ENCODE measurements at places on chromosomes 7 and 10.

- no peak for DNase-seq
Measured at GRCh38 chr7:2146676-2147472, 85.9 kb downstream of the MAD1L1 start.

- DNase-seq = no peak
Measured at GRCh38 chr7:69739931-69740431, 141.7 kb downstream of the AUTS2 start.

DNA sequence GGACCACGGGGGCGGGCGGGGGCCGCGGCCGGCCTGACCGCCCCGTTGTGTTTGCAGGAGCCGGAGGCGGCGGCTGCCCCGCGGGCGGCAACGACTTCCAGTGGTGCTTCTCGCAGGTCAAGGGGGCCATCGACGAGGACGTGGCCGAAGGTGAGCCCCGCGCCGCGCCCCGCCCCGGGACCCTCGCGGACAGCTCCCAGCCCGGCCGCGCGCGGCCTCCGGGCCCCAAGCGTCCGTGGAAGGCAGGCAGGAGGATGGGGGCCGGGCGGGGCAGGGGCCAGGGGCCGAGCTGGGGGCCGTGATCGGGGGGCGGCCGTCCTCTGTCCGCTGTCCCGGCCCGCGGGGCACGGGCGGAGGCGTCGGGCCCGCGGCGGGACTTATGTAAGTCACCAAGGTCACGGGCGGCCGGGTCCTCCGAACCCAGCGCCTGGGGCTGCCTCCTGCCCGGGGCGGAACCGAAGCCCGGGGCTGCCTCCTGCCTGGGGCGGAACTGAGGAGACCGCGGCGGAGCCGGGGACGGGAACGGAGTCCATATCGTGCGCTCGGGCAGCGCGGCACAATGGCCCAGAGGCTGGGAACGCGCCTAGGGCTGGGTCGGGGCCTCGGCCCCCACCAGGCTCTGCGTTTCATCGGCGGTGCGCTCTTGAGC is 497 bp downstream of the PPP2R2D start:
- no peak for DNase-seq

- DNase-seq = peak; percentile 31
Measured at GRCh38 chr7:14604606-14605005, 297.9 kb downstream of the DGKB start.

DNA sequence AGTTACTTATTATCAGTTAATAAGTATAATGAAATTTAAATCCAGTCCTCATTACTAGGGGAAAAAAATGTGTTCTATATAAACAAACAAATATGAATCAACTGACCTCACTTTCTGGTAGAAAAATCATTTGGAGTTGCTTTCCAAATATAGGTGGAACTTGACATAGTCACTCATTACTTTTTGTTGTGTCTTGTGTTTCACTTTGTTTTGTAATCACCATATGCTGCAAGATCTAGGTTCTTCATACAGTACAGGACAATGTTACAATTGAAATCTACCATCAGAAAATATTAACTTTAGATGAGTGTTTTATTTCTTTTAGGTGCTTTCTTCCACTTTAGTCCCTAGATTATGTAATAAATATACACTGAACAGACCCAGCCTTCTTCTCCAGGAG is 16.9 kb downstream of the TFEC start:
- no peak for DNase-seq

DNA sequence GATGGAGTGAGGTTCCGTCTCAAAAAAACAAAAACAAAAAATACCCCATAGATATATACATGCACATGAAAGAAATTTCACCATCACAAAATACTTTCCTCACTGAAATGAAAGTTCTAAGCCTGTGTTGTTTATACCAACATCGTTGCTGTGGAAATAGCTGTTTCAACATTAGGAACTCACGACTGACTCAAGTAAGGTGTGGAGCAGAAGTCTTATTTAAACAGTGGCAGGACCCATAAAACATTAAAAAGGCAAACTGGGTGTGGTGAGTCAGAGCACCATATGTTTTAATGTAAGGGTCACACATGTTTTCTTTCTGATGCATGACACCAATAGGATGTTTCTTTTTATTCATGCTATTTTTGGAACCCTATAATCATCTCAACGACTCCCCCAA is 48.3 kb downstream of the BAIAP2L1 start:
- peak; percentile 95 for DNase-seq

GRCh38 chr7:77528368-77528767 is 8.7 kb upstream of the PTPN12 start:
- DNase-seq = no peak

DNA sequence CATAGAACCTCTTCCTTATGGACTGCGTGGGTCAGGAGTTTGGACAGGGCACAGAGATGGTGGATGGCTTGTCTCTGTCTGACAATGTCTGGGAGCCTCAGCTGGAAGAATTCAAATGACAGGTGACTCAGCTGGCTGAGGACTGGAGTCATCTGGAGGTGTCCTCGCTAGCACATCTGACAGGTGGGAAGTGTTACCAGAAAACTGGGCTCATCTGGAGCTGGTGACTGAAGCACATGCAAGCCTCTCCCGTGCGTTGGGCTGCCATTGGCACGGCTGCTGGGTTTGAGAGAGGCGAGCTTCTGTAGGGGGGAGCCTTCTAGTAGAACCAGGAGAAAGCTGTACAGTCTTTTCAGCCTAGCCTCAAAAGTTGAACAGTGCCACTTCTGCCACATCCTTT is 71.0 kb downstream of the CELF2 start:
- DNase-seq = no peak

GRCh38 chr10:72126184-72126871 is 38.0 kb upstream of the SPOCK2 start:
- peak; percentile 57 for DNase-seq

GRCh38 chr7:141366091-141366621 is 185.1 kb upstream of the AGK start:
- no peak for DNase-seq

- DNase-seq = no peak
Measured at GRCh38 chr10:8014649-8015048, 39.8 kb upstream of the GATA3 start.

DNA sequence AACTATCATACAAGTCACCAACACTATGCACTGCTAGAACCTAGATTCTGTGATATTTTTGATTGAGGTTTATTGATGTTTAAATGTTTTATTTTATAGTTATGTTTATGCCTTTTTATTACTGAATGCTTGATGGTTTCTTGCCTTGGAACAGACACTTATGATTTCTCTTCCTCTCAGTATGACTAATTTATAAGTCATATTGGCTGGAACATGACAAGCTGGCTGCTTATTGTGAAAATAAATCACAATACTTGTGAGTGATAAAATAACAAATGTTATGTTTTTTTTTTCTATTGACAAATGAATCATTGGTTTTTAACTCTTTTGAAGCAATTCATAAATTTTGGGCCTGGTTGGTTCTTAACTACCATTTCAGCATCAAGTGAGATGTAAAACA is 142.0 kb upstream of the MALRD1 start:
- DNase-seq = no peak

DNA sequence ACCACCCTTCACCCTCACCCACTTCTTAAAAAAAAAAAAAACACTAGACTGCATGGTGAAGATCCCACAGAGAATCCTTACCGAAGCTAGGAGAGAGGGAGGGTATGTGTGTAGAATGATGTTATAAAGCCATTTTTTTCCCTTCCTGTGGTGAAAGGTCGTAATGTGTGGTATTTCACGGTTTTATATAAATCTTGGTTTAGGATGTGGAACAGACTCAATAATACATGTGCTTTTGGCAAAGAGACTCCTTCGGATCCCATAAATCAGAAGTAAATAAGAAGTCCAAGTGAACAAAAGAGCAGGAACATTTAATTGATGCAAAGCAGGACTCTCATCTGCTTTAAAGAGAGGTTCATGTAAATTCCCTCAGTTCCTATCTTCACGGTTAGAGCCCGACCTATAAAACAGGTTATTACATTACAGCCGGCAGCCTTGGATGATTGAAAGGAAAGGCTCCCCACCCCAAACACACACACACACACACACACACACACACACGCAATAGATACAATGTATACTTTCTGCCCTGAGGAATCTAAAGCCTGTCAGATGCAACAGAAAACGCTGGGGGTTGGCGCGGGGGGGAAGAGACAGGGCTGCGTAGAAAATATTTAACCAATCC is 8.8 kb downstream of the DLX5 start:
- no peak for DNase-seq

DNA sequence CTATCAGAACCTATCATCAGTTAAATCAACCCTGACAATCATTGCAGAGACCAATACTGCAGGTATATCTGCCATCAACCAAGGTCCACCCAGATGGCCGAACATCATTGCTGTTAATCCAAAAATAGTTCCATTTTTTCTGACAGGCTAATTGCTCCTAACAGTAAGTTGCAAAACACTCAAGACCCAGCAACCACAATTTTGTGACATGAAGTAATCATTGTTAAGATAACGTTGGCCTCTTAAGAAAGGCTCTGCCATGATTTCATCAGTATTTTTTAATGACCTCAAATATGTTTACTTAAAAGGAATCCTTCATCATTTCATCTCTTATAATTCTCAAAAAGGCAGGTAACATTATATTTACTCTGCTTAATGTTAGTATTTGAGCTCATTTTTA is 553.4 kb upstream of the POM121L12 start:
- DNase-seq = no peak

DNA sequence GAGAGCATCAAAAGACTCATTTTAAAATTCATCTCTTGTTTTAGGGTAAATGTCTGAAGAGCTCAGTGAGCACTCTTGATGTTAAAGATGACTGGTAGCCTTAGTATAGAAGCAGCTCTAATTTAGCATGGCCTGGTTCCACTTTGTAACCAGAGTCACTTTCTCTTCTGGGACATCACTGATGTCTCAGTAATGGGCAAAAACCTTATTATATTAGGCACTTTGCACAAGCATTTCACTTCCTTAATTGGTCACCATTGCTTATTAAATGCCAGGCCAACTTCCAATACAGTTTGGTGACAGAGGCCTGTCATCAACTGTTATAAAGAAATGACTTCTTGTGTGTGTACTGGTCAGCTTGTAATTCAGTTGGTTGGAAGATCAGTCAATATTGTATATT is 53.0 kb downstream of the STEAP1B start:
- DNase-seq = no peak

DNA sequence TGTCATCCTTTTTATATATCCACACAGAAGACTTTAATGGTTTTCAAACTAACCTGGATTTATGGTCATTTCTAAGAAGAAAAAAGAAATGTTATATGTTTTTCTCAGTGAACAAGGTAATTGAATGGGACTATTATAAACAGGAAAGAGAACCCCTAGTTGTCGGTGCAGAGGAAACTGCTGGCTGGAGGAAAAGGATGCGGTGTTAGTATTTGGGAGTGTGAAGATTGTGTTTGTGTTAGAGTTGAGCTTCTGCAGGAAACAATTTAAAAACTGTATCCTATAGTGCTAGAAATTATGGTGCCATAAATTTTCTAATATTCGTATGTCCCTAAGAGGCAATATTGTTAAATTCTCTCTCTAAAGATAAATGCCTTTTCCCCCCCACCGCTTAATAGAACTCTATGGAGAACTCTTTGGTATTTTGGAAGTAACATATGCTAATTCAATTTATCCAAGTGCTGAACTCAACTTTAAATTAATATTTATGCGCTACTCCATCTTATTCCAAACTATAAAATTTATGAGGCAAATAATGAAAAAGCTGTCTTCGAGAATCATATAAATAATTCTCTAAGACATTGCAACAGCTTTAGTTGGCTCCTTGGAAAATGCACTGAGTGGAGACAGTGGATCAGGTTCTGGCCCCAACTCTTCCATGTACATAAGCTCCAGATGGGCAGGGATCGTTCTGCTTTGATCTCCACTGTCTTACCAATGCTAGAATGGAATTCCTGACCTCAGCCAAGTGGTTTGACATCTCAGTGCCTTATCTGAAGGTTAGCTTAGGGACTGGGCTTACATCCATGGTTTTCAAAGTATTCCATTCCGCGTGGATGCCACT is 5.6 kb downstream of the BZW2 start:
- no peak for DNase-seq

GRCh38 chr10:28644647-28645046 is 32.7 kb upstream of the BAMBI start:
- DNase-seq = no peak

GRCh38 chr7:26843705-26844104 is 20.7 kb downstream of the SKAP2 start:
- DNase-seq = no peak

DNA sequence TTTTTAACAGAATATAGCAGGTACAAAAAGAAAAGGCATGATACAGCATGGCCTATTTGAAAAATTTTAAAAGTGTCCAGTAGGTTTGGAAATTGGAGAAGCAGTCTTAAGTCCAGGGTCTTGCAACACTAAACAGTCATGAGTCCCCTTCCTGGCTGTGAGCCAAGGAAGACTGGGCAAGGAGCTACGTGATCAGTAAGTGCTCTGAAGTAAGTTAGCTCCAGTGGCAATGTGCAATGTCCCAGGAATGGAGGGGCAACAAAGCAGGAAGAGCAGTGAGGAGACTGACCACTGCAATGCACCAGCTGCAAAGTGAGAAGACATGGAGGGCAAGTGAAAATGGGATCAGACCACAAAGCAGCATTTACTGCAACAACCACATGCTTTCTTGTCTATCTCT is 72.9 kb upstream of the GRID1 start:
- peak; percentile 50 for DNase-seq

DNA sequence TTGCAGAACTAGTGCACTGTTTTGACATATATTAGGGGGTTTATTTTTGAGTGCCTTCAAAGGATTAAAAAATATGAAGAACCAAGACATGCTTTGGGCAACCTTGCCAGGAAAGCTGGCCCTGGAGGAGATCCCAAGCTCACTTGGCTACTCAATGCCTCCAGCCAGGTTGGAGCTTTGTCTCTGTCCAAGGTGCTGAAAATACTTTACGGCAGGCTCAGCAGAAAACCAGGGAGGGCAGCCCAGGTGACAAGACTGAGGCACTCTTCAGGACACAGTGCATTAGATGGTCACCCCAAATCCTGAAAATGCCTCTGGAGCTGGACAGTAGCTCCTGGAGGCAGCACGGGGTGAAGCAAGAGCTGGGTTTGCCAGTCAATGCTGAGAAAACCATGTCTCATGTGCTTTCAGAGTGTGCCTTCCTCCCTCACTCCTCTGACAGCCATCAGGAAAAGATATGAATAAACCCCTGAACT is 5.8 kb upstream of the KCNH2 start:
- peak; percentile 11 for DNase-seq

GRCh38 chr7:20348125-20348807 is 17.6 kb downstream of the ITGB8 start:
- DNase-seq = no peak

DNA sequence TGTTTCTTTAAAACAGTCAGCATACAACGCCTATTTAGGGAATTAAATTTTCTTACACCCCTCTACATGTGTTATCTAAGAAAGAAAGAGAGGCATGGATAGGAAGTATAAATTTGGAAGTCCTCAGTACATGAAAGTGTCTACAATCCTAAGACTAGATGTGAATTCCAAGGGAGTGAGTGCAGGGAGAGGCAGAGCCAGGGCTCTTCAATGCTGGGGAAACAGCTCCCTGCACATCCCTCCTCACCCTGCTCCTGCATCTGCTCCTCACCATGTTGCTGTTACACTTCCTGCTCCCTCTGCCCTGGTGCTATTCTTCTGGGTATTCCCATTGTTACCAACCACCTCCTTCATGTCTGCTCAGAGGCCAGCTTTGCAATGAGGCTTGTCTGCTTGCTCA is 229.1 kb upstream of the AKR1E2 start:
- peak; percentile 11 for DNase-seq

GRCh38 chr10:132457328-132458070 is 60.5 kb downstream of the PWWP2B start:
- no peak for DNase-seq

- DNase-seq = no peak
Measured at GRCh38 chr10:108184114-108184513, 1019.6 kb upstream of the SORCS1 start.

GRCh38 chr10:36493516-36493880 is 631.9 kb upstream of the ANKRD30A start:
- DNase-seq = no peak

- no peak for DNase-seq
Measured at GRCh38 chr7:129827467-129827990, 125.2 kb downstream of the UBE2H start.
